ENCODE measurements at places on chromosomes 5 and 9.

DNA sequence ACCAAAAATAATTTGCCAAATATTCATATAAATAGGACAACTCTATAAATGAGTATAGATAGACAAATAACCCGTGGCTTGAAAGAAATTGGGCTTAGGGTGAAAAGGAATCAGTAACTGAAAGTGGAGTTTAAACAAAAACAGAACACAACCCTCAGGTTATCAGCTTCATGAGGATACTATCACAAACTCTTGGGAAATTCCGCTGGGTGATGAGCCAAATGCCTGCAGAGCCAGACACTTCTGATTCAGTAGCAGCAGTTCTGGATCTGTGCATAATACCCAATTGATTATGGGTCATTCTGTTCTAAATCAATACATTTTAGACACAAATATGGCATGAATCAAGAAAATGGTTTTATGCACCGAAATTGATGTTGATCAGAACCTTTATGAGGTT is 72.4 kb downstream of the CAMK4 start:
- no peak for DNase-seq

- no peak for DNase-seq
Observed at GRCh38 chr5:111836426-111836825, 79.4 kb upstream of the NREP start.

DNA sequence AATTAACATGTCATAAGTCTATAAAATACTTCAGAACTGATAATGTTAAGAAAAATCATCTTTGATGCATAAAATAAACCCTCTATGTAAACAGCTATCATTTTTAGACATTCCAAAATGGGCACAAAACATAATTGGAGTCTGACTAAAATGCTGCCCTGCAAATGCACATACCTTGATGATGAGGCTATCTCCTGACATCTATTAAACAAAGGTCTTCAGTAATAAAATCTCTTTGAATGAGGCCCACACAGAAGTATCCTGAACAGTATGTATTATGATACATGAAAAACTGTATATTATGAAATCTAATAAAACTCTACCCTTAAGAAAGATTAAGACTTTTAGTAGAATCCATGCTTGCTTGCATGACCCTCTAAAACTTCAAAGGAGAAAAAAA is 66.1 kb downstream of the FBXL17 start:
- DNase-seq, result no peak

GRCh38 chr5:124754206-124754927 is 7.9 kb upstream of the ZNF608 start:
- DNase-seq, result no peak

GRCh38 chr5:88281322-88281721 is 12.7 kb upstream of the TMEM161B start:
- no peak for DNase-seq

- DNase-seq, result peak; percentile 39
Observed at GRCh38 chr9:130461218-130461630, 16.5 kb downstream of the ASS1 start.

DNA sequence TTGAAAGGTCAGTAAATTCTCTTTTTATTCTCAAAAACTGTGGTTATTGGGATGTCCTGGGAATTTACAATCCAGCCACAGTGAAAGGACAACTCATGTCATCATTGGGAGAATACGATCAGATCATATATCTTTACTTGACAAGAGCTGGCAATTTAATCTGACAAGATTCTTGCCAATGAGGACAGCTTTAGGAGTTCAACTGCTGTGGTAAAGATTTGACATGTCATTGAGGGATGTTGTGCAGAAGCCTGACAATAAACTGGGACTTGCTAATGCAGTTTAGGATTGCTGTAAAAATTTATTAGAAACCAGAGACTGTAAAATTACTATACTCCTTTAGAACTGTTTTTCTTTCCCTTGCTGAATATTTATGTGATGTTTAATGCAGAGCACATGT is 1131.0 kb downstream of the MAT2B start:
- DNase-seq, result no peak

DNA sequence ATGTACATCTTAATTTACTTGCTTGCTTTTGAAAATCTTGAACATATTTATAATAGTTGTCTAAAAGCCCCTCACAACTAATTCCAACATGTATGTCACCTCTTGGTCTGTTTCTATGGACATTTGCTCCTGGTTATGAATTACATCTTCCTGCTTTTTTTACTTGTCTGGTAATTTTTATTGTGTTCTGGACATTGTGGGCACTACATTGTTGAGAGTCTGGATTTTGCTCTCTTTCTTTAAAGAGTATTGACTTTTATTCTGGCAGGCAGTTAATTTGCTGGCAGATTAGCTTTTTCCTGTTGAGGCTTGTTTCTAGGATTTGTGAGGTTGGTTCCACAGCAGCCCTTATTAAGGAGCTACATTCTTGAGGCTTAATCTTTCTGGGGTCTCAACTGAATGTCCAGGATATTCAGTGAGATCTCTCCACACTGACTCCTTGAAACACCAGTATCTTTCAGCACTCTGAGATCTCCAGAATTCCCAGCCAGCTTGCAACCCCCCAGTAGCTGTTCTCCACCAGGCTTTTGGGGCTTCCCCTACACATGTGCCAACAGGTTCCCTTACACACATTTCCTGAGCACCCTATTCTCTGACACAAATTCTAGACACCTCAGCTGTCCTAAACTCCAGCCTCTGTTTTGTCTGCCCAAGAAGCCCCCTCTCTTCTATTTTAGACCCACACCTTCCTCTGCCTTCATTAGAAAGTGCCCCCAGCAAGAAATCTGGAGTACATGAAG is 27.4 kb downstream of the KIAA1191 start:
- no peak for DNase-seq

DNA sequence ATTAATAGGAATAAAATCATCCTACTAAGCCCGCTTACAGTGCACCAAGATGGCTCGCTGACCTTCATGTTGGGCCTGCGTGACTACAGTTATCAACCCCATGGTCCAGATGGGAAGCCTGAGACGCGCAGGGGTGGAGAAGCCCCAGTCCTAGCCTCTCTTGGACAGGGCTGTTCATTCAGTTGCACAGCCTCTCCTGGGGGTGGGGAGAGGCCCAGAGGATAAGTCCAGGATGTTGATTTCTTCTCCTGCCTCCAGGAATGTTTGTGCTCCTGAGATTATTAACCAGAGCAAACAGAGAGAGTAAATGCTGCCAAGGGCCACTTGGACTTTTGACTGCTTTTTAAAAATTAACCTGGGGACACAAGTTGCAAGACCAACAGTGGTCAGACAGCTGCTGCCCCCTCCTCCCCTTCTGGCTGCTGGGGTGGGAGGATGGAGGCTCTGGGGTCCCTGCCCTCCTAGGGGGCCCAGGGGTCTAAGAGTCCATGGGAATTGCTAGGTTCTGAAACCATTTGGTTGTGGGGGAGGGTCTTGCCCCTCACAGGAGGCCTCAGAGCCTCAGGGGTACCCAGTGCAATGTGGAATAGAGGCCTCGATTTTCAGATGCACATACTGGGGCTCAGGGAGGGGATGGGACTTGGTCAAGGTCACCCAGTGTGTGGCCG is 2.8 kb upstream of the AMBP start:
- DNase-seq, result no peak

- peak; percentile 96 for DNase-seq
Observed at GRCh38 chr9:130026583-130027340, 16.2 kb downstream of the FNBP1 start.

DNA sequence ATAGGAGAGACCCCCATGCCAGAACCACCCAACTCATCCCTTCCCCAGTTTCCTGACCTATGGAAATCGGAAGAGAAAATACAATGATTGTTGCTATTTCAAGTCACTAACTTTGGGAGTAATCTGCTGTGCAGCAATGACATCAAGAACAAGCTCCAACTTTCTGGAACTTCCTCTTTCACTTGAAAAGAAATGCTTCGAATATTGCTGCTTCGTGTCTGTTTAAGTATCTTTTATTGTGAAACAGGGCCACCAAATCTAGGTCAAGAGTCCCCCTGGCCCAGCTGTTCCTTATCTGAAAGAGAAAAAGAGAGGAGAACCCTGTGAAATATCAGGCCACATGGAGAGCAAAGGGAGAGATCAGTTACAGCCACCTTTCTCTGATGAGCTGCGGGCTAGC is 59.4 kb upstream of the DNAH5 start:
- peak; percentile 62 for DNase-seq

DNA sequence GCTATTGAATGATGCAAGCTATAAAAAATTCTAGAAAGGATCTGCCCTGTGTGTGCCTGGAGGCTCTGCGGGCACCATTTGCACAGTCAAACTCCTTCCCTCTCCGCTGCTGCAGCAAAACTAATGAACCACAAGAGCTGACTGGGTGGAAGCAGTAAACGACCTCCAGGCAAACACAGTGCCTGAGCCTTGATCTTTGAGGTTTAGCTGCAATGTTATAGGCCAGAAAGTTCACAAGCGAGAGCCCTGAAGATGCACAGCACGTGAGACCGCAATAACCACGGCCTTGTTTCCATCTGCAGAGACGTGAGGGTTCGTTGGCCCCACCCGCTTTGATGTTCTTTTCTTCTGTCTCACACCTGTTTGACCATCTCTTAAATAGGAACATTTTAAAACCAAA is 69.2 kb upstream of the S1PR3 start:
- no peak for DNase-seq

DNA sequence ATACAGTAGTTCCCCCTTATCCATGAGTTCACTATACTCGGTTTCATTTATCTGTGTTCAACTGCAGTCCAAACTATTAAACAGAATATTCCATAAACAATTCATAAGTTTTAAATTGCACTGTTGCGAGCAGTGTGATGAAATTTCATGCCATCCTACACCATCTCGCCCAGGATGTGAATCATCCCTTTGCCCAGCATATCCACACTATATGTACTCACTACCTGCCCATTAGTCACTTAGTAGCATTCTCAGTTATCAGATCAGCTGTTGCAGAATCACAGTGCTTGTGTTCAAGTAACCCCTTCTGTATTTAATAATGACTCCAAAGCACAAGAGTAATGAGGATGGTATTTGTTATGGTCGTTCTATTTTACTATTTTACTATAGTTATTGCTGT is 51.5 kb downstream of the SHOC1 start:
- peak; percentile 48 for DNase-seq

DNA sequence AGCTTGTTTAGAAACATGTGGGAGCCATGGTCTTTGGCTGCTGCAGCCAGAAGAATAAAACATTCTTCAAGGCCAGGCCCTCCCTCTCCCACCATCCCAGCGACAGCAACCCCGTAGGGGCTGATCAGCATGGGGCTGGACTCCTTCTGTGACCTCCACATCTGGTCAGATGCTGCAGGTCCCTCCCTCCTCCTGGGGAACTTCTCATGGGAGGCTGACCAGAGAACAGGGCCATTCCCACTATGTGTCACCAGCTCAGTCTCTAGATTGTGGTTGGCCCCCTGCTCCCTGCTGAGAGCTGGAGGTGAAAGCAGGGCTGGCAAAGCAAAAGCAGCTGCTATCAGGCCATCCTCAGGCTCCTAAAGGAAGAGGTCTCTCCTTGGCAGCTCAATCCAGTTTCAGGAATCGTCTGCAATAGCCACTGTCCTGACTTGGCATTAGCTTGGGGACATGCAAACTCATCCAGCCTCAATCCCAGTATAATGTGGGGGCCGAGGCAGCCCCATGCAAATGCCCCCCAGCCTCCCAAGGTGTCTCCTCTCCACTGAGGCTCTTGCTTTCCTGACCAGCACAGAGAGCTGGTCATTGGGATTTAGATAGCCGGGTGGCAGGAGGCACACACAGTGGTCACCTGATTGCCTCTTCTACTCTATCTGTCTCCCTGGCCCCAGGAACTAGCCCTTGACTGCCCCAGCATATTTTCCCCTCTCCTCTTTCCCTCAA is 81.5 kb downstream of the NRG2 start:
- no peak for DNase-seq

- DNase-seq, result no peak
Observed at GRCh38 chr5:81195335-81195929, 37.7 kb upstream of the CKMT2 start.

- no peak for DNase-seq
Observed at GRCh38 chr5:72106817-72107130, 501 bp upstream of the MAP1B start.

DNA sequence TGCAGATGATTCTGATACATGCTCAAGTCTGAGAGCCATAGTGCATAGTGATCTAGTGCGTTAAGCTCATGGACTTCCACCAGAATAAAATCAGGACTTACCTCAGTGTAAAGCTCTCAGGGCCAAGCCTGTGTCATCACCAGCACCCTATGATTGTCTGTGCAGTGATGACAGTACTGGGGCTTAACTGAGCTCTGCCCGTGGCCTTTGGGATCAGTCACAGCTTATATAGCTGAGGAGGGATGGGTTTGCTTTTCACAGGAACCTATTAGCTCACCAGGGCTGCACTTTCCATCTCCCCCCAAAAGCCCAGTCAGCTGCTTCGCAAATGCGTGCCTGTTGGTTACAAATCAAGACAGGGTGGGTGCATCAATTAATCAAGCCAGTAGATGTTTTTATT is 246.9 kb downstream of the NR3C1 start:
- no peak for DNase-seq

DNA sequence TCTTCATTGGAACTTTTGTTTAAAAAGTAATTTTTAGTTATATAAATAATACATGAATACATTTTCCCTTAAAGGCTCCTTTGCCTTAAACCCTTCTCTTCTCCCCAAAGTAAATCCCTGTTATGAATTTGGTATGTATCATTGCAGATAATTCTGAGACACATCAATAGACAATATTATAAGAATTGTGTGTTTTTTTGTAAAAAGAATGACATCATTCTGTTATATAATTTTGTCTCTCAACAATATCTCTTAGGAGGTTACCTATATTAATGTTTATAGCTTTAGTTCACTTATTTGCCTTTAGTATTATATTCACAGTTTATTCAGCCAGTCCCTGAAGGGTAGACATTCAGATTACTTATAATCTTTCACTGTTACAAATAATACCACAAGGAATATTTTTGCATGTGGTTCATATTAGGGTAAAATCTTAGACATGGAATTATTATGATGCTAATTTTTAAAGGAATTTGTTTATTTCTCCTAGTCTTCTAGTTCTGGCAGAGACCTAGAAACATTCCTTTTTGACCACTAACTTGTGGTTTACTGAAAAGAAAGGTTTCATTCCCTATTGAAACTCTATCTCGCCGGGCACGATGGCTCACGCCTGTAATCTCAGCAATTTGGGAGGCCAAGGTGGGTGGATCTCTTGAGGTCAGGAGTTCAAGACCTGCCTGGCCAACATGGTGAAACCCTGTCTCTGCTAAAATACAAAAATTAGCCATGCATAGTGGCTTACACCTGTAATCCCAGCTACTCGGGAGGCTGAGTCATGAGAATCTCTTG is 105.6 kb downstream of the KCTD16 start:
- DNase-seq, result no peak

DNA sequence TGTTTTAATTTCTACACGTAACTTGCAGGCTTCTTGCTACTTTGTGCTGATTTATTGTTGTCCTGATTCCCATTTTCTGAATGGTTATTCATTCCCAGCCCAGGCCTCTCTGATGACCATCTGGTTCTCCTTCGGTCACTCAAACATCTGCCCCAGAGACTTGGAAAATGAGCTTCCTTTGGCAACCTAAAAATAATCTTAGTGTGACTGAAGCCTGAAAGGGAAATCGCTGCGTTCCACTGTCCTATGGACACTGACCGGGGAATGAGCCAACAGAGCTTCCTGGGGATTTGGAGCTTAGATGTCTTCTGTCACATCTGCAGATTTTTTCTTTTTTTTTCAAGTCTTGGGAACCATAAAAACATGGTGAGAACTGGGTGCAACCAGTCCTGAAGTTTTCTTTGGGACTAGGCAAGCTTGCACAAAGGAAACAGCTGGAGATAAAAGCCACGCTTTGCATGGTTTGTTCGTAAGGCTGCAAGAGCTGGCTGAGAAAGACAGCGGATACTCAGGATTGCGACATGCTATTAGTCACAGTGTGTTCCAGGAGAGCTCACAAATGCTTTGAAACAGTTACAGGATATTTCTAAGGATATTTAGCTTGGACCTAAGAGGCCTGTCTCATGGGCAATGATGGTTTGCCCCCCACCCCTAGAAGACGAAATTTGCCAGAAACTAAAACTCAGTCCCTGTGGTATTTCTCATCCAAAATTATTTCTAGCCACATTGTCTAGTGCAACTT is 146.2 kb downstream of the GOLPH3 start:
- DNase-seq, result peak; percentile 91
